ENCODE measurements at places on chromosomes 13 and 19. TPM values are rescaled to one million over a fixed set of nuclear protein-coding genes. Genes with fewer than 3 reads are reported as not detected.

Gene GNA15
- polyA plus RNA-seq, result 1.2 TPM

Gene COX7A1
- 30.2 TPM for polyA plus RNA-seq

Gene METTL21C
- polyA plus RNA-seq, result 0.82 TPM

Gene MEF2B
- 2.9 TPM for polyA plus RNA-seq

Gene IRS2
- 10.9 TPM for polyA plus RNA-seq

Gene SYNE4
- polyA plus RNA-seq, result 11.8 TPM

Gene MYPOP
- polyA plus RNA-seq, result 2.8 TPM

Gene KIR2DL3
- polyA plus RNA-seq, result not detected

Gene SLC17A7
- 0.19 TPM for polyA plus RNA-seq

Gene CD37
- 34.0 TPM for polyA plus RNA-seq

Gene SULT2B1
- polyA plus RNA-seq, result 0.62 TPM

Gene UNC13A
- polyA plus RNA-seq, result 0.18 TPM

Gene ZNF649
- 27.5 TPM for polyA plus RNA-seq

Gene ZNF491
- polyA plus RNA-seq, result 3.8 TPM

Gene ZNF486
- polyA plus RNA-seq, result 20.0 TPM

Gene DNAJB1
- polyA plus RNA-seq, result 108 TPM

Gene ATXN8OS
- 0.46 TPM for polyA plus RNA-seq

Gene IFNL1
- polyA plus RNA-seq, result not detected

Gene DOCK9
- polyA plus RNA-seq, result 74.4 TPM

Gene ZNF628
- 2.1 TPM for polyA plus RNA-seq

Gene LRRC63
- polyA plus RNA-seq, result 0.14 TPM

Gene CEACAM19
- 24.0 TPM for polyA plus RNA-seq

Gene MBD3L2
- not detected for polyA plus RNA-seq

Gene CGB8
- not detected for polyA plus RNA-seq

Gene CACNG7
- 0.45 TPM for polyA plus RNA-seq

Gene POSTN
- polyA plus RNA-seq, result 231 TPM

Gene PLK5
- 0.45 TPM for polyA plus RNA-seq

Gene ATP8B3
- 0.65 TPM for polyA plus RNA-seq

Gene GRIN2D
- polyA plus RNA-seq, result 0.71 TPM

Gene SETDB2
- polyA plus RNA-seq, result 22.5 TPM

Gene CEACAM7
- polyA plus RNA-seq, result not detected

Gene ZNF653
- polyA plus RNA-seq, result 8.1 TPM

Gene TRAPPC6A
- 46.9 TPM for polyA plus RNA-seq

Gene DOHH
- 11.8 TPM for polyA plus RNA-seq

Gene LILRB5
- polyA plus RNA-seq, result 2.3 TPM

Gene TEX29
- polyA plus RNA-seq, result 0.42 TPM

Gene ZNF28
- 19.0 TPM for polyA plus RNA-seq

Gene LGALS4
- polyA plus RNA-seq, result 1.4 TPM

Gene EFNB2
- 155 TPM for polyA plus RNA-seq

Gene CEACAM5
- polyA plus RNA-seq, result not detected

Gene MEX3D
- 28.2 TPM for polyA plus RNA-seq

Gene KIR3DL1
- not detected for polyA plus RNA-seq

Gene FPR3
- polyA plus RNA-seq, result 0.67 TPM

Gene AXL
- 34.5 TPM for polyA plus RNA-seq

Gene ZNF285
- polyA plus RNA-seq, result 11.1 TPM

Gene IGFL2
- 0.09 TPM for polyA plus RNA-seq

Gene GPR12
- 0.09 TPM for polyA plus RNA-seq

Gene FLT3LG
- 4.4 TPM for polyA plus RNA-seq

Gene GDF15
- 10.4 TPM for polyA plus RNA-seq

Gene MUC16
- 0.04 TPM for polyA plus RNA-seq

Gene PTH2
- polyA plus RNA-seq, result not detected

Gene ADAMTSL5
- 1.2 TPM for polyA plus RNA-seq

Gene ZNF730
- polyA plus RNA-seq, result 10.1 TPM

Gene CEACAM18
- not detected for polyA plus RNA-seq

Gene ZNF428
- 79.5 TPM for polyA plus RNA-seq

Gene PLPPR3
- polyA plus RNA-seq, result 8.2 TPM

Gene MARCHF2
- polyA plus RNA-seq, result 16.0 TPM

Gene TJP3
- polyA plus RNA-seq, result 14.8 TPM
